ENCODE measurements at places on chromosomes 7 and 10. TPM values are rescaled to one million over a fixed set of nuclear protein-coding genes. Genes with fewer than 3 reads are reported as not detected.

Gene PNLIPRP1
- total RNA-seq, result not detected

Gene MRC1
- not detected for total RNA-seq

Gene MYL10
- total RNA-seq, result not detected

Gene PLEKHS1
- not detected for total RNA-seq

Gene SLC16A9
- total RNA-seq, result not detected

Gene FAM24B
- total RNA-seq, result 7.7 TPM

Gene IL6
- 21.3 TPM for total RNA-seq

Gene MOGAT3
- total RNA-seq, result not detected

Gene EVX1
- not detected for total RNA-seq

Gene KIF11
- 29.6 TPM for total RNA-seq

Gene EIF5AL1
- 0.42 TPM for total RNA-seq

Gene AASS
- 8.0 TPM for total RNA-seq

Gene PRKAR2B
- total RNA-seq, result 3.1 TPM

DNA sequence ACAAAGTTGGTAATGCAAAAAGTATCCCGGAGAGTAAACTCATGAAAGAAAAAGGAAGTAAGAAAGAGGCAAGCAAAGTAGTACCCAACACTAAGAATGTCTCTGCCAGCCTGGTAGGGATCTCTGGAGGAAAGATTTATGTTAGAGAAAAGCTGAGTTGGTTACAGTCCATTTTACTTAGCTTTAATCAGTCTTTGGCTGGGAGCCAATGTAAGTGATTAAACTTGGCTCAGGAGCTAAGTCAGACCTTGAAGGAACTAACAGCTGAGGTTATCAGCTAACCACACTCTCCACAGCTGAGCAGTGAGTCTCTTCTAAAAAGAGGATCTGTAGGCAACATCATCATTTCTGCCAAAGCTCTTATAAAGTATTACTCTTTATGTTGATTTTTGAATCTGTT, 148.0 kb downstream of the ANKRD7 start:
- H3K27me3 ChIP-seq, result peaks cover 2% of the 10 kb centered on the region
- H3K36me3 ChIP-seq, result no peaks in the 10 kb centered on the region
- no peak for DNase-seq
- H3K4me1 ChIP-seq, result no peaks in the 10 kb centered on the region

DNA sequence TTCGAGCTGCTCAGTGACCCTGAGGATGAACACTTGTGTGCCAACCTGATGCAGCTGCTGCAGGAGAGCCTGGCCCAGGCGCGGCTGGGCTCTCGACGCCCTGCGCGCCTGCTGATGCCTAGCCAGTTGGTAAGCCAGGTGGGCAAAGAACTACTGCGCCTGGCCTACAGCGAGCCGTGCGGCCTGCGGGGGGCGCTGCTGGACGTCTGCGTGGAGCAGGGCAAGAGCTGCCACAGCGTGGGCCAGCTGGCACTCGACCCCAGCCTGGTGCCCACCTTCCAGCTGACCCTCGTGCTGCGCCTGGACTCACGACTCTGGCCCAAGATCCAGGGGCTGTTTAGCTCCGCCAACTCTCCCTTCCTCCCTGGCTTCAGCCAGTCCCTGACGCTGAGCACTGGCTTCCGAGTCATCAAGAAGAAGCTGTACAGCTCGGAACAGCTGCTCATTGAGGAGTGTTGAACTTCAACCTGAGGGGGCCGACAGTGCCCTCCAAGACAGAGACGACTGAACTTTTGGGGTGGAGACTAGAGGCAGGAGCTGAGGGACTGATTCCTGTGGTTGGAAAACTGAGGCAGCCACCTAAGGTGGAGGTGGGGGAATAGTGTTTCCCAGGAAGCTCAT, 1.1 kb downstream of the DDIT4 start:
- H3K27me3 ChIP-seq, result peaks cover 3% of the 10 kb centered on the region
- DNase-seq, result peak; percentile 31
- peaks cover 49% of the 10 kb centered on the region for H3K4me1 ChIP-seq
- peak overlapping the region; percentile 95 for H3K4me3 ChIP-seq
- H3K27ac ChIP-seq, result peak overlapping the region; percentile 77
- peaks cover 16% of the 10 kb centered on the region for H3K36me3 ChIP-seq

GRCh38 chr10:132696728-132697577, 89.0 kb downstream of the NKX6-2 start:
- no peak overlapping the region for H3K27ac ChIP-seq
- H3K36me3 ChIP-seq, result peaks cover 54% of the 10 kb centered on the region
- H3K4me1 ChIP-seq, result peaks cover 12% of the 10 kb centered on the region
- DNase-seq, result no peak

- H3K4me1 ChIP-seq, result peaks cover 7% of the 10 kb centered on the region
- no peak overlapping the region for H3K4me3 ChIP-seq
- H3K27me3 ChIP-seq, result peaks cover 31% of the 10 kb centered on the region
- no peak for DNase-seq
Observed at GRCh38 chr10:11638055-11638698, 26.7 kb upstream of the USP6NL start.

DNA sequence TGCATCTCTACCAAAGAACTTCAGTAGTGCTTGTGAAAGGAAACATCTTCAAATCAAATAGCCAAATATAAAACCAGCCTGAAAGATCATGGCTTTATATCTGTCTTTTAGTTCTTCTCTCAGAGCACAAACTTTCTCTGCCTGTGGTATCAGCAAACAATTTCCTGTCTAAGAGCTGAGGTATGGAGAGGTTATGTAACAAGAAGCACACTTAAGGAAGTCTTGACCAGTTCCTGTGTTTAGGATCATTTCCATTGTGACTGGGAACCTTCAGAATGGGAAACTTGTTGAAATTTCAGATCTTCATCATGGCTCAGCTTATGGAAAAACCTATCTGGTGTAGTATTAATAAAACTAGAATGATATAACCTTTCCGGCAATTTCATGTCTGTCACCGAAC, 148.8 kb downstream of the MBL2 start:
- no peaks in the 10 kb centered on the region for H3K27me3 ChIP-seq
- no peaks in the 10 kb centered on the region for H3K36me3 ChIP-seq
- no peak overlapping the region for H3K4me3 ChIP-seq
- peaks cover 45% of the 10 kb centered on the region for H3K4me1 ChIP-seq
- peak overlapping the region; percentile 36 for H3K27ac ChIP-seq

- peak overlapping the region; percentile 93 for H3K27ac ChIP-seq
- peak; percentile 83 for DNase-seq
- H3K4me1 ChIP-seq, result peaks cover 52% of the 10 kb centered on the region
- H3K36me3 ChIP-seq, result 0 out of 2 replicates have a peak, but pooled peaks cover 3% of the 10 kb centered on the region
Observed at GRCh38 chr10:69439813-69440506, 11.3 kb upstream of the TSPAN15 start.

DNA sequence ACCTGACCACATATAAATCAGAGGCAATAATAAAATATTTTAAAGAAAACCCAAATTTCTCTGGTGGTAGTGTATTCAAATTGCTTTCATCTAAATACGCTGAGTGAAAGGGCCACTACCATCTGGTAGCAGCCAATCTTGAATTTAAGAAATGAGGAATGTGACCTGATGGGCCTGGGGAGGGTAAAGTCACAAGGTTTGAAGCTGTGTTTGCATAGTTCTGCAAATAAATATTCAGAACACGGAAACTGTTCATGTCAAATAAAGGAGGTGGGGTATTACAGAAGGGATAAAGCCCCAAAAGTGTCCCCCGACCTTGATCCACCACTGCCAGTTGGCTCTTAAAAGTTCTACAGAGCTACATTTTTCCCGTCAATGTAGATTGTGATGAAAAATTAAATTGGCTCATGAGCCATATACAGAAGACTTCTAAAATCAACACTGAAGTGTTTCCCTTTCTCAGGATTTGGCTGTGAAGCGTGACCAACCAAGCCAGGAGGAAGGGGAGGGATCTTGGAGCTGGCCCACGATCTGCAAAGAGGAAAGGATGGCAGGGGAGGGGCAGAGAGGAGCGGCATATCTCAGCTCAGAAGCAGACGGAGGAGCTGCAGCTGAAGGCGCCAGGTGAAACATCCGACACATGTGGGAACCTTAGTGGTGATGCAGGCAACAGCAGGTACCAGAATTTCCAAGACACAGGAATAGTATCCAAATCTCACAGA, 39.6 kb downstream of the MPP7 start:
- no peak for DNase-seq
- H3K27me3 ChIP-seq, result peaks cover 22% of the 10 kb centered on the region
- no peak overlapping the region for H3K27ac ChIP-seq
- no peaks in the 10 kb centered on the region for H3K36me3 ChIP-seq
- H3K4me1 ChIP-seq, result no peaks in the 10 kb centered on the region

GRCh38 chr7:16465469-16466361, at the start of gene SOSTDC1:
Gene SOSTDC1 (minus strand): TSS chr7:16465738. CDS start chr7:16465668, 70 bp downstream.
- no peak for DNase-seq
- no peaks in the 10 kb centered on the region for H3K36me3 ChIP-seq
- no peak within 1 kb of the TSS for H3K27ac ChIP-seq
- H3K4me3 ChIP-seq, result peak within 1 kb of the TSS; percentile 75
- H3K4me1 ChIP-seq, result no peaks in the 10 kb centered on the region

DNA sequence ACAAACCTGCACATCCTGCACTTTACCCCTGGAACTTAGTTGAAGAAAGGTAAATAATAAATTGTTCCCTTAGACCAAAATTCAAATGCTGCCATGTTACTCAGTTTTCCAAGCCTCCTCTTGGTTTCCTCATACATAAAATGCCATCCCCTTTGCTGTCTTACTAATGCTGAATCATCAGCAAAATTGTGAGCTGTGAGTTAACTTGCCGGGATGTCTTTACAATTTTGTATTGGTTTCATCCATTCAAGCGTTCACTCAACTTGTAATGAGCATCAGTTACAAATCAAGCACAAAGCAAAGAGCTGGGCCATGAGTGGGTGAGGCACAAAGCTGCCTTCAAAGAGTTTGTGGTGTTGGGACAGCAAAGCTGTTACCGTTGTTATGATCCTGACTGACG, 395.8 kb upstream of the ZMIZ1 start:
- DNase-seq, result peak; percentile 66
- H3K4me3 ChIP-seq, result no peak overlapping the region
- no peaks in the 10 kb centered on the region for H3K36me3 ChIP-seq
- no peak overlapping the region for H3K27ac ChIP-seq

GRCh38 chr7:36439624-36440023, 50.0 kb downstream of the ANLN start:
- H3K4me1 ChIP-seq, result peaks cover 14% of the 10 kb centered on the region
- no peak for DNase-seq
- no peak overlapping the region for H3K27ac ChIP-seq
- no peak overlapping the region for H3K4me3 ChIP-seq
- H3K36me3 ChIP-seq, result peaks cover 20% of the 10 kb centered on the region
- H3K27me3 ChIP-seq, result no peaks in the 10 kb centered on the region

DNA sequence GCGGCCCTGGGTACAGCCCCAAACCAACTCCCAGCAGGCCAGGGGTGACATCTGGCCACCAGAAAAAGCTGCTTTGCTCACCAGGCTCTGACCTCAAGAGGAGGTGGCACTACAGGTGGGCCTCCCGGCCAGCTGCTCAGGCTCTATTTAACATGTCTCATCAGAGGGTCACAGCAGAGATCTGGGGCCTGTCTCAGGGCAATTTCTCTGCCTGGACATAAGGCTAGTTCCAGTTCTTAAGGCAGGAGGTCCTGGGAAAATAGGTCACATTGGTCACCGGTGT, 88.6 kb downstream of the GFRA1 start:
- H3K4me1 ChIP-seq, result peaks cover 8% of the 10 kb centered on the region
- no peaks in the 10 kb centered on the region for H3K36me3 ChIP-seq
- DNase-seq, result no peak
- no peaks in the 10 kb centered on the region for H3K27me3 ChIP-seq
- H3K27ac ChIP-seq, result no peak overlapping the region
- H3K4me3 ChIP-seq, result no peak overlapping the region

DNA sequence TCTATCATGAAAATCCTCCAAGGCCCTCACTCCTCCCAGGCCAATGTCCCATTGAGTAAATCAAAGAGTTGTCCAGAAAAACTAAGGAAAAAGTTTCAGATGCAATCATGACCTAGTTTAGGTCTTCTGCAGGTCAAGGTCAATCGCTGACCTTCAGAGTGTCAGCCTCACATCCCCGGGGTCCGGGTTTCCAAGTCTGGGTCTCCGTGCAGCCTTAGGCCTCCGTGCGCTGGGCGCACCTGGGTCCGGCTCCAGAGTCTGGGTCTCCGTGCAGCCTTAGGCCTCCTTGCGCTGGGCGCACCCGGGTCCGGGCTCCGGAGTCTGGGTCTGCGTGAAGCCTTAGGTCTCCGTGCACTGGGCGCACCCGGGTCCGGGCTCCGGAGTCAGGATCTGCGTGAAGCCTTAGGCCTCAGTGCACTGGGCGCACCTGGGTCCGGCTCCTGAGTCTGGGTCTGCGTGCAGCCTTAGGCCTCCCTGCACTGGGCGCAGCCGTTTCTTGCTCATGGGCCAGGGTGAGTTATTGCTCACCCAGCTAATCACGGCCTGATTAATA, 236.2 kb downstream of the TCERG1L start:
- no peak for DNase-seq
- no peaks in the 10 kb centered on the region for H3K27me3 ChIP-seq
- no peak overlapping the region for H3K4me3 ChIP-seq
- no peaks in the 10 kb centered on the region for H3K4me1 ChIP-seq

DNA sequence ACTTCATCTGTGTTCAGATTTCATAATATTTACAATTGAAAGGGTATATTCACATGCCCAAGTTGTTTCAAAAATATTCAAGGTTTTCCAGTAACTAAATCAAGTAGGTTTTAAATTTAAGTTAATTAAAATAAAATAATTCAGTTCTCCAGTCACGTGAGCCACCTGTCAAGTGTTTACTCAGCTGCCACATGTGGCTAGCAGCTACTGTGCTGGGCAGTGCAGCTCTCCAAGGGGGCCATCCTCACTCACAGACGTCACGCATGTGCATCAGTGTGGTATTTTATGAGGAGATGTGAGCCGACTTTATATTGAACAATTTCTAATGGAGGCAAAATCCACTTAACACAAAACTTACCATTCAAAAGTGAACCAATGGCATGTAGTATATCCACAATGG, 69.7 kb upstream of the CAMK2B start:
- H3K4me3 ChIP-seq, result no peak overlapping the region
- DNase-seq, result no peak
- peaks cover 25% of the 10 kb centered on the region for H3K4me1 ChIP-seq
- peaks cover 14% of the 10 kb centered on the region for H3K36me3 ChIP-seq

GRCh38 chr7:97272237-97272975, 154.9 kb downstream of the SDHAF3 start:
- H3K4me3 ChIP-seq, result no peak overlapping the region
- no peaks in the 10 kb centered on the region for H3K4me1 ChIP-seq
- H3K27me3 ChIP-seq, result peaks cover 2% of the 10 kb centered on the region
- no peaks in the 10 kb centered on the region for H3K36me3 ChIP-seq
- H3K27ac ChIP-seq, result no peak overlapping the region

- H3K4me3 ChIP-seq, result peak overlapping the region; percentile 98
- peak overlapping the region; percentile 98 for H3K27ac ChIP-seq
- H3K36me3 ChIP-seq, result peaks cover 34% of the 10 kb centered on the region
- DNase-seq, result peak; percentile 45
- H3K4me1 ChIP-seq, result peaks cover 49% of the 10 kb centered on the region
Observed at GRCh38 chr7:44796034-44796503, 412 bp upstream of the PPIA start.

DNA sequence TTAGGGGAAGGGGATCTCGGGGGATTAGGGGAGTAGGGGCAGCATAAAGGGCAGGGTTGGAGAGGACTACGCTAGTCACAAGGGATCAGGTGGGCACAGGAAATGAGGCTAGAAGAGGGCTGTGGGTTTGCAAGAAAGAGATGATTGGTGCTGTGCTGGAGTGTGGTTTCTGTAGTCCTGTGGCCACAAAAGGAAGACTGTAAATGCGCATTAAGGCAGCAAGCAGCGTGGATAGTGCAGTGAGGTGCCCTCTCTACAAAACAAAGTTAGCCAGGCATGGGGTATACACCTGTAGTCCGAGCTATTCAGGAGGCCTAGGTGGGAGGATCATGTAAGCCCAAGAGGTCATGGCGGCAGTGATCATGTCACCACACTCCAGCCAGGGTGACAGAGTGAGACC, 212.1 kb downstream of the MLLT10 start:
- no peak overlapping the region for H3K4me3 ChIP-seq
- no peak overlapping the region for H3K27ac ChIP-seq
- no peaks in the 10 kb centered on the region for H3K4me1 ChIP-seq
- DNase-seq, result no peak
- H3K27me3 ChIP-seq, result peaks cover 17% of the 10 kb centered on the region
